Kidney (tissue), 22 donors: ENCODE measurements at places on chromosomes 3 and 15.

DNA sequence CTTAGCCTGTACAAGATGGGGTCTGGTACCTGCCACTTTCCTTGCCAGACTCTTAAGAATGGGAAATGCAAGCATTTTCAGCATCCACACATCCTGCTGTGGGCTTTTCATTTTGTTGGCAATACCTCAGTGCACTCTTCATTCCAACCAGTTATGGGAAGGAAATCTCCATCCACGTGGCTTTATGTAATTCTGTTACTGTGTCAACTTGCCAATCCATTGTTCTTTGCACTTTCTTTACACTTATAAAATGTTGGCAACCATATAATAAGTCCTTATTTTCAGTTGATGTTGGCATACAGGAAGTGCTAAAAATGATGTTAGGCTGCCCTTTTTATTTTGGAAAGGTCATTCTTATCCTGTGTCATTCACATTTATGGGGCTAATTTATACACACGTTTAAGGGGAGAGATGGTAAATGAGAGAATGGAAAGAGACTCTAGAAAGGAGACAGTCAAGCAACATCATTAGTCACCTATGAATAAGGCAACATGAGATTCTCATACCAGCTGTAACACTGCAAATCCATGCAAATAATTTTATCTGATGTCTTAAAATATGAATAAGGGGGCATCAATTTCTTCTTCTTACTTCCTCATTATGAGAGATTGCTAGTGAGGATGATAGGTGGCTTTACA, 238.7 kb downstream of the CHST2 start:
- DNase-seq = no peak

DNA sequence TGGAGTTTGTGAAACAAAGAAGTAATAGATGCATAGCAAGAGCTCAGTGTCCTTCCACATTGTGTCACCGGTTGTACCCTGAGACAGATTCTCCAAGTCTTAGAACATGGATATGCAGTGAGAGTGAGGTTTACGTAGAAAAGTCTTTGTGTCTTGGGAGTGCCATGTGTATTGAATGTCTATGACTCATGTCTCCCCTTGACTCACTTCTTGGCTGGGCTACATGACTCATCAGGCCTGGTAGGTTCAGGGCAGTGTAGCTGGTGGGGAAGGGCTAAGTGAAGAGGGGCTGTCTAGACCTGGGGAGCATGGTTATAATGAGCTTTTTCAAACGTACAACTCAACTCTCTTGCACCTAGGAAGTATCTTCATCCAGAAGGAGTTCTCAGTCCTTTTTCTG, 167.4 kb downstream of the GAP43 start:
- no peak for DNase-seq

DNA sequence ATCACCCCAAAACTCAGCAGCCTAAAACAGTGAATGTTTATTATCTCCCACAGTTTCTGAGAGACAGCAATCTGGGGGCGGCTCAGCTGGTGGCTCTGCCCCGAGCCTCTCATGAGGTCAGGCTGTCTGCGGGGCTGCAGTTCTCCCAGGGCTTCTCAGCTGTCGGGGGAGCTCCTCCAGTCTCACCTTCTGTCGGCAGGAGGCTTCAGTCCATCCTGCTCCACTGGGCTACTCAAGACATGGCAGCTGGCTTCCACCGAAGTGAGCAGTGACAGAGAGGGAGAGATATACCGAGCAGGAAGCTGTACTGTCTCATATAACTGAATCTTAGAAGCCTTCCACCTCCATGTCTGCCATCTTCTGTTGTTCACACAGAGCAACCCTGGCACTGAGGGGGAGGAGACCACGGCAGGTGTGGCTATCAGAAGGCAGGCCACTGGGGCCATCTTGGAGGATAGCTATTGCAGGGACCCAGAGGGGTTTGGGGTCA, 72.8 kb upstream of the ITGA11 start:
- DNase-seq = no peak

DNA sequence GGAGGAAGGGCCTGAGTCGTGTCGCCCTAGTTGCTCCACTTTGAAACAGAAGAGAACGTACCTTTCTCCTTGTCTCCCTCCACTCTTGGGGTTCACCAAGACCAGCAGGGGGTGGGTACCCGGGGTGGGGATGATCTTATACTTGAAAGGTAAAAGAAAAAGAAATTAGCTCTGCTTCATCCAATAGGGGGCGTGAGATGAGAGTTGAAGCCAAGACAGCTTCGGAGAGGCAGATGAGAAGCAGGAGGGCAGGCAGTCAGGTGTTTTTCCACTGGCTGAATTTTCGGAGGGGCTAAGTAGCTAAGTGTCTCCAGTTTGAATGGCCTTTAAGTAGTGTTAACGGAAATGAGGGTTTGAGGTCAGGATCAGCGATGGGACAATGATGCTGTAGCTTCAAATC, 100.4 kb downstream of the DGKG start:
- DNase-seq = no peak

DNA sequence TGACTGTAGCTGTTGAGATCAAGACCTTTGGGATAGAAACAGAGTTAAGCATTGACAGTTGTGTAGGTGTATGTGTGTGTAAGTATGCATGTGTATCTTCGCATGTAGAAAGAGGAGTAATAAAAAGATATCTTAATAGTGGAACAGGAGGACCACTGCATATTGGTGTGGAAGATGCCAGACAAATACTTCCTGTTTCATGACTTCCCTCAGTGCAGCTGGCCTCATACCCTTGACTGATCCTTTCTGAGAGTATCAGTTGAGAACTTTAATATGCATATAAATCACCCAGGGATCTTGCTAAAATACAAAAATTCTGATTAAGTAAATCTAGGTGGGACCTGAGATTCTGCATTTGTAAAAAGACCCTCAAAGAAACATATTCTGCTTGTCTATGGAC, 8.5 kb upstream of the ZBED2 start:
- DNase-seq = no peak

DNA sequence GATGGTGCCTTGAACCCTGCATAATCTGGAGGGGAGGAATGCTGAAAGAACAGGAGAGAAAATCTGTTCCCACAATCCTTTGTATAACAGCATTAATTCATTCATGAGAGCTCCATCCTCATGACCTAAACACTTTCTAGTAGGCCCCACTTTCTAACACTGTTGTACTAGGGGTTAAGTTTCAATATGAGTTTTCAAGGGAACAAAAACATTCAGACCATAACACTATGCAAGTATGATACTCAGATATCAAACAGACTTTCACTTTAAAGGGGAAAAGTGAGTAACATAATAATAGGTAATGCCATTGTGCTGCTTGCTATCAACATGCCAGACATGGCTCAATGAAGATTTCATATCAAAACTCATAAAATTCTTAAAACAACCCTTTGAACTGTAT, 32.4 kb upstream of the PLSCR2 start:
- no peak for DNase-seq

- no peak for DNase-seq
Measured at GRCh38 chr15:75362642-75363249, 5.7 kb downstream of the MAN2C1 start.

DNA sequence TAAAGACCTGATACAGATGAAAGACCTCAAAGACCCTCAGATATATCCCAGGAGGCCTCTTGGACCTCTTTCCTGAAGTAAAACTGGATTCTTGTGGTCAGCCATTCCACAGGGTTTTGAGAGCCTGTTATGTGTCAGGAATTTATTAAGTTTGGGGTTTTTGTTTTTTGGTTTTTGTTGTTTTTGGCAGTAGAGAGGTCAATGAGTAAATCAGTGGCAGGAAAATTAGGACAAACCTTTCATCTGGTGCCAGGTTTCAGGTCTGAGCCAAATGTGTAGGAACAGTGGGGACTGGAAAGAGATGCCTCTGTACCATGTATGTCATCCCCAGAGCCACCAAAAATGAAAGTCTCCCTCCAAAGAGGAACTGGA, 520.4 kb upstream of the MDFIC2 start:
- peak; percentile 39 for DNase-seq

- no peak for DNase-seq
Measured at GRCh38 chr3:155658671-155659261, 86.1 kb downstream of the PLCH1 start.

GRCh38 chr15:96340598-96341512, 10.4 kb downstream of the NR2F2 start:
- peak; percentile 85 for DNase-seq

DNA sequence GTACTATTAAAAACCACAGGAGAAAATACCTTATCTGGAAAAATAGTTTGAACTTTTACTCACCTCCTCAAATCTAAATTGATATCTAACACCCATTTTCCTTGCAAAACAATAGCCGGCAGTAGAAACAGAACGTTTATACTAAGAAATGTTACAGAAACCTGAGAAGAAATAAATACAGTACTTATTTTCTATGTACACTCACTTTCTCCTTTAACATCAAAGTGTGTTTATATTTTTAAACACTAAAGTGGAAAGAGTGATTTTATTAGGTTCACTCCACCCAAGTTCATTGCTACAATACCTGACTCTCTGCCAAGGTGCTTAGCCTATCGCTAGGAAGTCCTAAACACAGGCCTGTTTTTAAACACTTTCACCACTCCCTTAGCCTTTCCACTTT, 87.8 kb upstream of the TJP1 start:
- no peak for DNase-seq

DNA sequence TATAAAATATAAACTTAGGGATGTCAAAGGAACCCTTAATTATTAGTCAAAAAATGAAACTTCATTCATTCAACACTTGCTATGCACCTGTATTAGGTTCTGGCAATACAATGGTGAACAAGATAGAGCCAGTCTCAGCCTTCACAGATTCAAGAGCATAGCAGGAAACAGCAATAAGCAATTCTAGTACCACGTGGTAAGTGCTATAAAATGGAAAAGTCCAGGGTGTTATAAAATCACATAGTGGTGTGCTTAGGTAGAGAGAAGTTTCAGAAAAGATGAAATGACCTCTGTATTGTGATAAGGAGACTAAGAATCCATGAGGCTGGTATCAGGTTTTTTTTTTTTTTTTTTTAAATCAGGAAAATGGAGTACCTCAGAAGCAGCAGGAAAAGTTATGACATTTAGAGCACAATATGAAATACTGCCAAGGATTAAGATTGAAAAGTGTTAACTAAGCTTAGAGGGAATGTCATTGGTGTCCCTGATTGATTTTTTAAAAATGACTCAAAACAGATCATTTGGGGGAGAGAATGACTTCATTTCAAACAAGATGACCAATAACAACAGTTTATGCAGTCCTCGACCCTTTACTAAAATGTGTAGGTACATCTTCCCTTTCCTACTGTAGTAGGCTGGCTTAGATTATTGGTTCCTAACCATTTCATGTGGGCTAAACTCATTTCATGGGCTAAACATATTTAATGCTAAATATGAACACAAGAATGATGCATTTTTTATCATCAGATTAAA, 5.0 kb downstream of the TOMM70 start:
- DNase-seq = no peak

DNA sequence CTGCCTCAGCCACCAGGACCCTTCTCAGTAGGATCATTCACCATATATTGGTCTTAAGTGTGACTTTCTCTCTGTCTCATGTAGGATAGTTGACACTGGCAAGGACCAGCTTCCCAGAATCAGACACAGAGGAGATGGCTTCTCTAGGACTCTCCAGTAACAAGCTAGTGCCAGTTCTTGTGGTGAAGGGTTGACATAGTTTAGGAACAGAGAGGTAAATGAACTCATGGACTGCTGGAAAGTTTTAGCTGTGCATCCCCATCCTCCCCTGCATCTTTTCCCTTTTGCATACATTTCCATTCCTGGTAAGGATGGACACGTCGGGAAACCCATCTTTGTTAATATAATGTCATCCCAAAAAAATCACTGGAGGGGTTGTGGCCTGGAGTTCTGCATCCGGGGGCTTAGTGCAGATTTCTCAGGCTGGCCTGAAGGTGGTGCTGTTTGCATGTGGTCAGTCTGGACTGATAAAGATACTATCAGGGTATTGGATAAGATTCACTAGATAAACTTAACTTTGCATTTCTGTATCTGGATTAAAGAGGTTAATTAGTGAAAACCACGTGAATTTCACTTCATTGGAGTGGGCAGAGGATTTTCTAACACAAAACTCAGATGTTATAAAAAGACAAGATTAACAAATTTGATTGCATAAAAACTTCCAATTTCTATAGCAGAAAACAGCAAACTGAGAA, 110.8 kb downstream of the TBC1D2B start:
- no peak for DNase-seq

- no peak for DNase-seq
Measured at GRCh38 chr3:105606016-105606415, 239.3 kb downstream of the ALCAM start.

GRCh38 chr3:64187065-64187959, 38.0 kb downstream of the PRICKLE2 start:
- DNase-seq = peak; percentile 74

DNA sequence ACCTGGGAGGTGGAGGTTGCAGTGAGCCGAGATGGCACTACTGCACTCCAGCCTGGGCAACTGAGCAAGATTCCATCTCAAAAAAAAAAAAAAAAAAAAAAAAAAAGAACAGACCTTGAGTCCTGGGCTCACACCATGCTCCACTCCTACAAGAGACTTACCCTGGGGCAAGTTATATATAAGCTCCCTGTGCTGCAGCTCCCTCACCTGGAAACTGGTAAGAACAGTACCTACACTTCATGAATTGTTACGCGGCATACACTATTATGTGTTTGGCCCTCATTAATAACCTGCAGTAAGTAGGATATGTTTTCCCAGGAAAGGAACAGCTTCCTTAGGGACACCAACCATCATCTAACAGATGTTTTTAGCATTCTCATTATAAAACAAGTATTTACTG, 119.6 kb downstream of the FMN1 start:
- no peak for DNase-seq

DNA sequence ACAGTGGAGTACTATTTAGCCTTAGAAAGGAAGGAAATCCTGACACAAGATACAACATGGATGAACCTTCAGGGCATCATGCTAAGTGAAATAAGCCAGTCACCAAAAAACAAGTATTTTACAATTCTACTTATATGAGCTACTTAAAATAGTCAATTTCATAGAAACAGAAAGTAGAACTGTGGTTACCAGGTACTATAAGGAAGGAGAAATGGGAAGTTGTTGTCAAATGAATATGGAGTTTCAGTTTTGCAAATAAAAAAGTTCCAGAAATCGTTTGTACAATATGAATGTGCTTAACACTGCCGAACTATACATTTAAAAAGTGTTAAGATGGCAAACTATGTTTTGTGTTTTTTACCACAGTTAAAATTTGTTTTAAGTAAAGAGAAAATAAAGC, 26.8 kb downstream of the TRANK1 start:
- no peak for DNase-seq

GRCh38 chr3:21979706-21980105, 228.7 kb upstream of the ZNF385D start:
- DNase-seq = no peak

- no peak for DNase-seq
Measured at GRCh38 chr3:43349716-43350115, 63.4 kb downstream of the SNRK start.
